ENCODE measurements at places on chromosomes 2 and 18.
A peak's percentile ranks its signal among the peaks of the same experiment; 100 is the strongest.

DNA sequence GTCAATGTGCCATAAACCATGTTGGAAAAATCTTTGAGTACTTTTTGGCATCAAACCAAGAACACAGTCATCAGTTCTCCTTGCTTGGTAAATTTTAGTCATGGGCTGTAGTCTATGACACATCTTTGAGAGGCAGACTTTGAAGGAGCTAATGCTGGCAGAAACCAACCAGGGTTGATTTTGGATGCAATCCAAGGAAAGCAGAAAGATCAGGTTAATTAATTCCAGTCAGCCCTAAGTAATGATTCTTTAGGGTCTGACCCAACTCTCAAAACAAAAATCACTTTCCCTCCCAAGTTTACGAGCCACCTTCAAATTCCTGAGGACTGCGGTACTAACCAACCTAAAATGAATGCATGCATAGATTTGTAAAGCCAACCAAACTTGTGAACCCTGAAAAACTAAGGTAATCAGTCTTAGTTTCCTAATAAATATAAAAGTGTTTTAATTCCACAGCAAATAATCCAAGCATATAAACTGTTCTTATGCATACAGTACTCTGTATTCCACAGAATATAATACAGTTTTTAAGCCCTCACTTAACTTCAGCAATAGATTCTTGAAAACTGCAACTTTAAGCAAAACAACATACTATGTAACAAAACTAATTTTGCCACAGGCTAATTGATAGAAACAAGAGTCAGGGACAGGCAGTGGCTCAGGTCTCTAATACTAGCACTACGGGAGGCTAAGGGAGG, 22.0 kb downstream of the AP1S3 start:
- H3K4me3 ChIP-seq, result no peak overlapping the region
- DNase-seq, result no peak

DNA sequence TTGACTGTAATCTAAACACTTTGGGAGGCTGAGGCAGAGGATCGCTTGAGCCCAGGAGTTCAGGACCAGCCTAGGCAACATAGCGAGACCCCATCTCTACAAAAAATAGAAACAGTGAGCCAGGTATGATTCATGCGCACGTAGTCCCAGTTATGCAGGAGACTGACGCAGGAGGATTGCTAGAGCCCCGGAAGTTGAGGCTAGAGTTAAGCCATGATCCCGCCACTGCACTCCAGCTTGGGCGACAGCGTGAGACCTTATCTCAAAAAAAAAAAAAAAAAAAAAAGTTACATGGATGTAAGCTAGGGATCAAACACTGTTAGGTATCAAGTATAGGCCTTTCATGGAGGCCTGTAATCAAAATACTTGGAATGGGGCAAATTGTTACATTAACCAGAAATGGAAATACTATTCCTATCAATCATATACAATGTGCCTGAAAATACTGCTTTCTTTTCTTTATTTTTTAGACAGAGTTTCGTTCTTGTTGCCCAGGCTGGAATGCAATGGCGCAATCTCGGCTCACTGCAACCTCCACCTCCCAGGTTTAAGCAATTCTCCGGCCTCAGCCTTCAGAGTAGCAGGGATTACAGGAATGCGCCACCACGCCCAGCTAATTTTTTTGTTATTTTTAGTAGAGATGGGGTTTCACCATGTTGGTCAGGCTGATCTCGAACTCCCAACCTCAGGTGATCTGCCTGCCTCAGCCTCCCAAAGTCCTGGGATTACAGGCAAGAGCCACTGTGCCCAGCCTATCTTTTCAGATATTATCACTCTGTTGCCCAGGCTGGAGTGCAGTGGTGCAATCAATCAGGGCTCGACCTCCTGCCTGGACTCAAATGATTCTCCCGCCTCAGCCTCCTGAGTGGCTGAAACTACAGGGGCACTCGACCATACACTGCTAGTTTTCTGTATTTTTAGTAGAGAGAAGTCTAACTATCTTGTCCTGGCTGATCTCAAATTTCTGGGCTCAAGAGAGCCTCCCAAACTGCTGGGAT, 27.2 kb downstream of the XPO1 start:
- H3K36me3 ChIP-seq, result peaks cover 17% of the 10 kb centered on the region
- H3K4me1 ChIP-seq, result peaks cover 13% of the 10 kb centered on the region
- no peak overlapping the region for H3K4me3 ChIP-seq
- no peaks in the 10 kb centered on the region for H3K27me3 ChIP-seq
- H3K27ac ChIP-seq, result peak overlapping the region; percentile 22
- DNase-seq, result no peak

- H3K36me3 ChIP-seq, result peaks cover 2% of the 10 kb centered on the region
- H3K27me3 ChIP-seq, result no peaks in the 10 kb centered on the region
- no peak for DNase-seq
Observed at GRCh38 chr18:77181950-77182707, 49.5 kb upstream of the MBP start.

- H3K27me3 ChIP-seq, result no peaks in the 10 kb centered on the region
- DNase-seq, result no peak
- no peak overlapping the region for H3K27ac ChIP-seq
- H3K36me3 ChIP-seq, result no peaks in the 10 kb centered on the region
Observed at GRCh38 chr2:210086930-210087329, 84.3 kb downstream of the KANSL1L start.

- H3K27ac ChIP-seq, result no peak overlapping the region
- peaks cover 11% of the 10 kb centered on the region for H3K36me3 ChIP-seq
- DNase-seq, result no peak
- H3K4me3 ChIP-seq, result no peak overlapping the region
- H3K4me1 ChIP-seq, result peaks cover 10% of the 10 kb centered on the region
Observed at GRCh38 chr18:23220355-23220754, 85.1 kb downstream of the CABLES1 start.

GRCh38 chr18:2471523-2471922, 99.8 kb downstream of the METTL4 start:
- peaks cover 5% of the 10 kb centered on the region for H3K27me3 ChIP-seq
- no peak overlapping the region for H3K4me3 ChIP-seq
- no peak overlapping the region for H3K27ac ChIP-seq
- DNase-seq, result no peak

DNA sequence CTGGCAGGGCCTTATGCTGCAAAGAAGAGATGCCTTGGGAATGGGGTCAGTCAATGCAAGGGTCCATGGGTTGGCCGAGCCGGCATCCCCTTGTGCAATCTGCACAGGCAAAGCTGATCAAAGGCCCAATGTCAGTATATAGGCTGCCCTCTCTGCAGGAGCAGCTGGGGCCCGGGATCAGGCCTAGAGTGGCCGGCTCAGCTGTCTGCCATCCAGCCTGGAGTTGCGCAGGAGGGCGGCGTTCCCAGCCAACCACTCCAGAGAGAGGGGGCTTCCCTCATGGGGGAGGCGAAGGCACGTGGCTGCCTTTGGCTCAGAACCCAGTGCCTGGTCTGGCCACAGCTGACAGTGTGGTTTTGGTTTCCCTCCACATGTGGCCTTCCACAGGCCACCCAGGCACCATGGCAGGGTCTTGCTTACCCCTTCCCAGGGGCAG, 3.9 kb downstream of the INPP5D start:
- peaks cover 6% of the 10 kb centered on the region for H3K27me3 ChIP-seq
- no peaks in the 10 kb centered on the region for H3K36me3 ChIP-seq
- H3K4me1 ChIP-seq, result peaks cover 9% of the 10 kb centered on the region
- DNase-seq, result no peak
